ENCODE measurements at places on chromosomes 12 and 14.

DNA sequence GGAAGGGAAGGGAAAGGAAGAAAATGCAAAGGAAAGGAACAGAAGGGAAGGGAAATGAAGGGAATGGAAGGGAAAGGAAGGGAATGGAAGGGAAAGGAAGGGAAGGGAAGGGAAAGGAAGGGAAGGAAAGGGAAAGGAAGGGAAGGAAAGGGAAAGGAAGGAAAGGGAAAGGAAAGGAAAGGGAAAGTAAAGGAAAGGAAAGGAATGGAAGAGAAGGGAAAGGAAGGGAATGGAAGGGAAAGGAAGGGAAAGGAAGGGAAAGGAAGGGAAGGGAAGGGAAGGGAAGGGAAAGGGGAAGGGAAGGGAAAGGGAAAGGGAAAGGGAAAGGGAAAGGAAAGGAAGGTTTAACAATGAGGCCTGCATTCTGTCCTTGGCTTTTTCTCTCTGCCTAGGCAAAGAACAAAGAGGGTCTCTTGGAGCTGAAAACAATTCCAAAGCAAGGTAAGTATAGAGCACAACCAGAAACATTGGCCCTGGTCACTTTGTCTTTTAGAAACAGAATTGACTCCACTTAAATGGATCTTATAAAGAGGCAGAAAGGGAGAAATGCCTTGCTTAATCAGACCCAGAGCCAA is 525.9 kb upstream of the TMPO start:
- DNase-seq: no peak

GRCh38 chr12:51863933-51864832 is 15.7 kb upstream of the FIGNL2 start:
- no peak for DNase-seq

GRCh38 chr14:57495416-57495815 is 1.8 kb upstream of the CCDC198 start:
- DNase-seq: no peak

DNA sequence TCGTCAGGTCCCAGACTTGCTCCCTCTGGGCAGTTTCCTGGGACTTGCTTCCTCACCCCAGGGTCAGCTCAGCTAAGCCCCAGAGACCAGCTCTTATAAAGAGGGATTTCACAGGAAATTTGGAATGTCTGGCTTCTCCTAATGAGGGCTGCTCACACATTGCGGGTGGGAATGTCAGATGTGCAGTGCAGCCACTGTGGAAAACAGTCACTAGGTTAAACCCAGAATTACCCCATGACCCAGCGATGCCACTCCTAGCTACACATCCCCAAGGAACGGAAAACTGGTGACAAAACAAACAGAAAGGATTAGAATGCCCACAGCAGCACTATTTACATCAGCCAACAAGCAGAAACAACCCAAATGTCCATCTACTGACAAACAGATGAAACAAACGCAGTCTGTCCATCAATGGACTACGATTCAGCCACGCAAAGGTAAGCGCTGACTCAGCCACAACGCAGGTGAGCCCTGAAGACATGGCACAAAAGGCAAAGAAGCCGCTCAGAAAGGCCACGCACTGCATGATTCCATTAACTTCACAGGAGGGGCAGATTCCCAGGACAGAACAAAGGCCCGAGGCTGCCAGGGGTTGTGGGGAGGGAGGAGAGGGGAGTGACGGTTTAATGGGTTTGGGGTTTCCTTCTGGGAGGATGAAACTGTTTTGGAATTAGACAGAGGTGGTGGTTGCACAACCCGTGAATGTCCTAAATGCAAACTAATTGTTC is 63.0 kb downstream of the NCOR2 start:
- DNase-seq: no peak

- no peak for DNase-seq
Measured at GRCh38 chr12:3083241-3083920, 6.2 kb downstream of the TSPAN9 start.

DNA sequence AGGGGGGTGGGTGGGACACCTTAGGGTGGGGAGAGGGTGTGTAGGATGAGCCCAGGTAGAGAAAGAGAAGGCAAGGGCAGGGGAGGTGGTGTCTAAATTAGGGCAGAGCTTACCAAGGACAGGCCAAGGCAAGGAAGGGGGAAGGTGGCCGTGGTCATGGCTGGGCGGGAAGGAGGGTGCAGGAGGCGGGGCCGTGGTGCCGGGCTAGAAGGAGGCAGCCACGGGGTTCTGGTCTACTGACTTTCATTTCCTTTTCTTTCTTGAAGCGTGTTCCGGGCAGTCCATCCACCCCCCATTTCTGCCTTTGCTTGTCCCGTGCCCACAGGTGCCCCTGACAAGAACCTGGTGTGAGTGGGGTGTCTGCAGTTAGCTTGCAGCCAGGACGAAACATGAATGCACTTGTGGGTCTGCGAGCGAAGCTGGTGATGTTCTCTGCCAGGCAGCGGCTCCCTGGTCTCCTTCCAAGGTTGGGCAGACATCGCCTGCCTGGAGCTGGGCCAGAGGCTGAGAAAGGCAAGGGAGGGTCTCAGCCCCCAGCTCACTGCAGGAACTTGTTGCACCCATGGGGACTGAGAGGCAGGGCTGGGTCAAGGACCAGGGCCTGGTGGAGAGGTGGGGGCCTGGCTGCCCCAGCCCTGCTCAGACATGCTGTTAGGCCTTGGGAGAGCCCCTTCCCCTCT is 58.2 kb downstream of the KIF26A start:
- DNase-seq: no peak

DNA sequence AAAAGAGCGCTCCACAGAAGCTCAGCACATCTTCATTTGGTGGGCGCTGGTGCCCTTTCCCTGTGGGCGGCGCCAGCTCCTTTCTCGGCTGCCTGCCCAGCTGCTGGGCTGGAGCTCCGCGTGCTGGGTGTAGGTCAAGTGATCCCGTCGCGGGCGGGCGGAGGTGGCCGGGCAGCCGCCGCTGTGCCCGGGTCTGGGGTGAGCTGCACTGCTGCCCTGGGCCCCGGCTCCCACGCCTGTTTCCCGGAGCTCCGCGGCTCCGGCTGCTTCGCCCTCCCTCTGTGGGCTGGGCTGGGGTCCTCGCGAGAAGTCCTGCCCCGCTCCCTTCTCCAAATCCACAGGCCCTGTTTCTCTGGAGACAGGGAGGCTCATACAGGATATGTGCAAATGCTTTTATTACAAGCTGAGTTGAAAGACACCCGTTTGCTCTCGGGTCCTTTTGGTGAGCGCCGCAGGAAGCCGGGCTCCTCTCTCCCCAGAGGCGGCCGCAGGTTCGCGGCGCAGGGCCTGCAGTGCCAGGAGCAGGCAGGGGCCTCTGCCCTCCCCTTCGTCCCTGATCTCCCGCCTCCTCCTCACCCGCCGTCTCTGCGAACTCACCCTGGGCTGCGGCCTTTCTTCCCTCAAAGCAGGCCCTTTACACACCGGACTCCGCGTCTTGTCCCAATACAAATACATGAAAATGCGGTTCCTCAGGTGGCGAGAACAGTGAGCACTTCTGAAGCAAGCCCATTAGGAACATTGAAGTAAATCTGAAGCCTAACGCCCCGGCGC is 67.8 kb upstream of the CAPRIN2 start:
- DNase-seq: no peak

DNA sequence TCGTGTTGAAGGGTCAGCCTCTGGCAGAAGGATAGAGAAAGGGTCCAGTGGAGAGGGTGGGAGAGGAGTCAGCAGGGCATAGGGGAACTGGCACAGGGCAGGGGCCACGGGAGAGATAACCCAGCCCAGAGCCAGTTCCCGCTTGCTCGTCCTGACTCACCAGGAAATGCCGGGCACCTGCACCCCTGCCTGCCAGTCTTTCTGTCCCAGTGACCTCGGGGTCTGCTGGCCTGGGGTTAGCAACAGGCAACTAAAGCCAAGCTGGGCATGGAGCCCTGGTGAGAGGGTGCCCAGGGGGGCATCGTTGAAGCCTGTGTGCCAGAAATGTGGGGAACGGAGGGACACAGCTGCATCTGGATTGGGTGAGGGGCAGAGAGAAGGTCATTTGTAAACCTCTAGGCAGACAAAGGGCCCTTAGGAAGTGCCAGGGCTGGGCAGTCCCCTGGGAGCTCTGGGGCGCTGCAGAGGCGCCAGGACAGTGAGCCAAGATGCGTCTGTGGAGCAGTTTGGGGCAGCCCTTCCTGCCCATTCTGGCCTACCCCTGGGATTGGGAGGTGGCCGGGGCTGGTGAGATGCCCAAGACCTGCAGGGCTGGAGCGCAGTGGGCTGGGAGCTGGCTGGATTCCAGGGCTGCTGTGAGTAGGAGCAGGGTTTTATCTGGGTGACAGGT is 5.5 kb downstream of the TNFAIP2 start:
- no peak for DNase-seq

DNA sequence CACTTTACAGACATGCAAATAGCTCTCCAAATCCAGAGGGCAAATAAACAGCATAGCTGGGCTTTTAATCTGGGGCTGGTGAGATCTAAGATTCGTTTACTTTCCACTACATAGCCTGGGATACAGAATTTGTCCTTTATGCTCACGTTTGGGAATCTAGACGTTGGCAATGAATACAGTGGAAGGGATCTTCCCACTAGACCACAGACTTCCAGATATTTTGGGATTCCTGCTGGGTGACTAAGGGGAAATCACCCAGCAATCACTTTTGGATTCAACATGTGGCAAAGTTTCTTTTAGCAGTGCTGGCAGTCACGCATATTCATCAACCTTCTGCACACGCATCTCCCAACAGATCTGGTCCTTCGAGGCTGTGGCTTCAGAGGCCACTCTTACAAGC is 23.5 kb downstream of the APPL2 start:
- no peak for DNase-seq

DNA sequence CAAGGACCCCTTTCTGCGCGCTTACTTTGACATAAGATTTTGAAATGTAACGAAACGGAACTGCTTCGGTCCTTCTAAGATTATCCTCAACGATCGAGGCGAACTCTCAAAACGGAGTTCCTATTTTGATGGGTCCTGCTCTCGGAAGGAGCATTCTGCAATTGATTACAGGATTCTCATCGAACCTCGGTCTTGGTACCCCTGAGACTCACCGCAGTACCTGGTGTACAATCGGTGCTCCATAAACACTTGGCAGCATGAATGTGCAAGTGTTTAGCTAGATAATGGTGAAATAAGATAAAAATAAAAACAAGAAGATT is 530 bp upstream of the NEMF start:
- DNase-seq: no peak

DNA sequence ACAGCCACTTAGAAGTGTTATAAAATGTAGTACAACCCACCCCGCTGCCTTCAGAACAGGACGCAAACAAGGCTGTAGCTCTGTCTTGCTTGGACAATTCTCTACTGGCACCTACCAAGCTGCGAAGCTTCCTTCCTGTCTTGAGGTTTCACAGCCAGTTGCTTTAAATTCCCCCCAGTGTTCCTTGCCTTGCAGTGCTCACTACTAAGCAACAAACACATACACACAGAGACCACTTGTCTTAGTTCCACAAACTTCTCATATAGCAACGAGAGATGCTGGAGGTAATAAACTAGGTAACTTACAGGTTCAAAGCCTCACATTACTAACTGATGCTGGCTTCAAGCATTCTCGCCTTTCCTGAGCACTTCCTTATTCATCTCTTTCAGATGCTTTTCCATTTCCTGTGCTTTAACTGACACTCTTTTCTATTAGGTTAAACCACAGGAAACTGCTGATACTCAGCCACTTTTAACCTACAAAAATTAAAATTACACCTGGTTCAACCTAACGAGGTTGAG is 91.5 kb upstream of the PTGDR start:
- DNase-seq: no peak

DNA sequence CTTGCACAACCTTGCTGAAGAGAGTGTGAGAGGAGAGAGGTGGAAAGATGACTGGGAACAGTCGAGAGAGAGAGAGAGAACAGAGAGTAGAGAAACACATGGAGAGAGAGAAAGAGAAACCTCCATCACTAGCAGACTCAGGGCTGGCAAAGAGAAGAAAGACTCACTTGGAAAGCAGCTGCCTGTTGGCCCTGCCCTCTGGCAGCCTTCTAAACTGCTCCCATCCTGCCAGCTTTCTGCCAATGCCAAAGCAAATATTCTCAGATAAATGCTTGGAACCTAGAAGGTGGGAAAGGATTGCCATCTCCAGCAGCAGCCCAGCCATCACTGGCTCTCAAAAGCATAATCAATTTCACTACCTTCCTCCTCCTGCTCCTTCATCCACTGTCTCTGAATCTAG is 107.9 kb upstream of the WSCD2 start:
- DNase-seq: no peak

DNA sequence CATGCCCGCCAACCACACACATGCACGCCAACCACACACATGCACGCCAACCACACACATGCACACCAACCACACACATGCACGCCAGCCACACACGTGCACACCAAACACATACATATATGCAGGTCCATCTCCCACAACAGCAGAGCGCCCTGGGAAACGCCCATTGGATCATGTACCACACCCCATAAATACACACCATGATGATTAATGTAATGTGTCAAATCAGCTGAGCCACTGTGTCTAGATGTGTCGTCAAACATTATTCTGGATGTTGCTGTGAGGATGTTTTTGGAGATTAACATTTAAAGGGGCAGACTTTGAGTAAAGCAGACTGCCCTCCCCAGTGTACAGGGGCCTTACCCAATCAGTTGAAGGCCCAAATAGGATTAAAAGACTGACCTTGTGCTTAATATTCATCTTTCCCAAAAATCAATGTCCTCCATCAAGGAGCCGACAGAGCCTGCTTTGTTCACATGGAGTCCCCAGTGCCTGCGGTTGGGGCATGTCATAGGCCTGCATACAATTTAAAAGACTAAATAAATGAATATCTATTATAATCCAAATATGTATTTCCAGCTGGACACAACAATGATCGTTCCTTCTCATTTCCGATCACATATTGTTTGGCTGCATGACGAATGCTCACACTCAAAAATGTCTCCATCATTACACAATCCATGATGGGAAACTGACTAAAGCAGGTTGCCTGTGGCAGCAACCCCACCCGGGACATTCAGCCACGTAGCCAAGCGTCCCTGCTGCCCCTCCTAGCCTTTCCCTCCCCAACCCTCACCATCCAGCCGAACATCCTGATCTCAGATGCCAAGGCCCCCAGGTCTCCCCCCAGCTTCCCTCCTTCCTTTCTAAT is 23.2 kb upstream of the BDKRB2 start:
- DNase-seq: no peak

GRCh38 chr12:112216223-112216622 is 90.9 kb downstream of the TRAFD1 start:
- DNase-seq: no peak

- DNase-seq: no peak
Measured at GRCh38 chr14:38964630-38965029, 138.4 kb downstream of the SEC23A start.

GRCh38 chr12:76069339-76069738 is 15.1 kb downstream of the NAP1L1 start:
- no peak for DNase-seq
